ENCODE measurements at places on chromosomes 6 and 20.

- DNase-seq: no peak
Measured at GRCh38 chr6:89503641-89504040, 70.7 kb downstream of the ANKRD6 start.

DNA sequence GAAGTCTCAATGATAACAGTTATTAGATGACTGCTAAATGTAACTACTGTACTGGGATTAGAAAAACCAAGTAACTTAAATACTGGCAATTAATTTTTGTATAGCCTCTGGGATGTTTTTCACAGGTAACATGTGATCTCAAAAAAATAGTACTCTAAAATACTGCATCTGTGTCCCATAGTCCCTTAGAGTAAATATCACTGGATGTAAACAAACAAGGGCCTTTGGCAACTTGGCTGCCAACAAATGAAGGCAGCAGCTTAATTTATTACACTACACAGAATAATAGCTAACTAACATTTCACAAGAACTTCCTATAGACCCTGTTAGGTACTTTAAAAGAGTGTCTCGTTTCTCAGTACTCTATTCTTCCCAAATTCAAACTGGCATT lies 14.0 kb downstream of the ARHGAP18 start:
- DNase-seq: no peak

GRCh38 chr6:14875481-14876063 lies 370.3 kb upstream of the JARID2 start:
- DNase-seq: no peak

- DNase-seq: peak; percentile 41
Measured at GRCh38 chr6:13908955-13909381, 15.8 kb upstream of the RNF182 start.

DNA sequence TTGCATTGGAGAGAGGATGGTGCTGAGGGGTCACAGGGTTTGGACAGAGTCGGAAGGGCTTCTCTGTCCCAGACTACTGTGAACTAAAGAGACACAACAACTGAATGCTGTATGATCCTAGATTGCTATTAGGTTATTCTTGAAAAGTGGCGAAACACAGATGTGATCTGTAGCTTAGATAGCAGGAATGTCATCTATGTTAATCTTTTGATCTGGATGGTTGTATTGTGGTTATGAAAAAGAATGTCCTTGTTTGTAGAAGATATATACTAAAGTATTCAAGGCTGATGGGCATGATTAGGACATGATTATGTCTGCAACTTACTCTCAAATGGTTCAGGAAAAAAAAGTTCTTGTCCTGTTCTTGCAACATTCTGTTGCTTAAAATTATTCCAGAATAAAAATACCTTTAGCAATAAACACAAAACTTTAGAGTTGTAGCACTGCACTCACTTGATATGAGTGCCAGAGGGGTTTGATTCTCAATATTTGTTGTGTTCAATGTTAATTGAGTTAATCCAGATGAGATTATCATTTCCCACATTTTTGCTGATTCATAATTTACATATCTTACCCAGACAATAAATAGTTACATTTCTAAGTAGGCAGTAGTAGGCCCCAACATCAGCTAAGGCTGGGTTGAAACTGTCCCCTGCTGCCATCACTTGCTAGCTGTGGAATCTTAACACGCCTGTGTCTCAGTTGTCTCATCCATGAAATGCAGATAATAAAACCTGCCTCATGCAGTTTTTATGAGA lies 645.2 kb downstream of the KIF16B start:
- no peak for DNase-seq

DNA sequence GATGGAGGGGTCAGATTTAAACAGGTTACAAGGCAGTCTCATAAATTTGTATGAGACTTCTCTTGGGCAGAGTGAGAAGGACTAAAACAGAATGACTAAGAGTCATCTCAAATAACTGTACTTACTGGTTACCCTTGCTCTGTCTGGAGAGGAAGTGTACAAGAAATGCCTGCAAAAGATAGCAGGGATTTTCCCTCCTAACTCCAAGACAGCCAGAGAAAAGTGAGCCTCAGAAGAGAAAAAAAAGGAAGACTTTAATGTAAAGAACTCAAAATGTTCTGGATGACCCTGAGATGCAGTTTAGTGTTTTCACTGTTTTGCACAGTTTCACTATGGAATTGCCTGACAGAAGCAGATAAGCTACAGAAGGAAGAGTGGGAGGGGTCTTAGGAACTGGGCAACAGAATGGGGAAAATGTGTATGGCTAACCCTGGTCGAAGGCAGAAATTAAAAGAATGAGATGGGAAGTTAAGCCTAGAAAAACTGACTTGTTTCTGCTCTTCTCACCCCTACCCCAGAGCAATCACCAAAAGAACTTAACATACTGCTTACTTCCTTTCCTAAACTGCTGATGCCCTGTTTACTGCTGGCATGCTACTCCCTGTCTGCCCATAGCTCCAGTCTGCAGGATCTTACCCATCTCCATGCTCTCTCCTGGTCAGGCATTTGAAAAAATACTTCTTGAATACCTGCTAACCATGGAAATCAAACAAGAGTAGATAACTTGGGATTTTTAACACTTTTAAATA lies 98.1 kb upstream of the MARCKS start:
- DNase-seq: no peak

DNA sequence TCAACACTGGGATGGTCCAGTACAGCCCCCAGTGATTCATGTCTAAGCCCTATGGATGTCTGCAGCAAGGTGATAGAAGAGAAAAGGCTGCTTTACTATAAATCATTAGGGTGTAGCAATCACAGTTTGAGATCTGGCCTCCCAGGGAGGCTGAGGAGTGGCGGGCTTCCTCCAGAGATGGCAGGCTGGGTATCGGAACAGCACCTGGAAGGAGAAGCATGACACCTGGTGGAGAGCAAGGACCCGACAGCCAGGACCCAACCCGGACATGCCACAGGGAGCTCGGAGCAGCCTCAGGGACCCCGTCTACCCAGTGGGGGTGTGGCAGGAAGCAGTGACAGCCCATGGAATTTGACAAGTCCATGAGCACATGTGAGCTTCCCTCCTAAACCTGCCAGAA lies 114.8 kb upstream of the CD93 start:
- DNase-seq: no peak

GRCh38 chr6:76347539-76347938 lies 275.1 kb upstream of the IMPG1 start:
- no peak for DNase-seq

DNA sequence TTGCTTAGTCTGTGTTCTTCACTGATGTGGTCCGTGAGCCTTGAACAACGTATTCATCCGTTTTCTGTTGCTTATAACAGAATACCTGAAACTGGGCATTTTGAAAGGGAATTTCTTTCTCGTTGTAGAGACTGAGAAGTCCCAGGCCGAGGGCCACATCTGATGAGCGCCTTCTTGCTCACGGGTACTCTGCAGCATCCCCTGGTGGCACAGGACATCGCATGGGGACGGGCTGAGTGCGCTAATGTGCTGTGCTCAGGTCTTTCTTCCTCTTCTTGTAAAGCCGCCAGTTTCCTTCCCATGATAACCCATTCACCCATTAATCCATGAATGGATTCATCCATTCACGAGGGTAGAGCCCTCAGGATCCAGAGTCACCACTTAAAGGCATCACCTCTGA lies 161.0 kb downstream of the NFATC2 start:
- DNase-seq: no peak

GRCh38 chr6:6748001-6748400 lies 159.5 kb downstream of the LY86 start:
- no peak for DNase-seq

- no peak for DNase-seq
Measured at GRCh38 chr6:157990321-157991066, 8.8 kb downstream of the SYNJ2 start.

GRCh38 chr20:24747881-24748595 lies 201.0 kb upstream of the CST7 start:
- DNase-seq: no peak

- no peak for DNase-seq
Measured at GRCh38 chr6:155022721-155023120, 27.6 kb downstream of the TIAM2 start.

DNA sequence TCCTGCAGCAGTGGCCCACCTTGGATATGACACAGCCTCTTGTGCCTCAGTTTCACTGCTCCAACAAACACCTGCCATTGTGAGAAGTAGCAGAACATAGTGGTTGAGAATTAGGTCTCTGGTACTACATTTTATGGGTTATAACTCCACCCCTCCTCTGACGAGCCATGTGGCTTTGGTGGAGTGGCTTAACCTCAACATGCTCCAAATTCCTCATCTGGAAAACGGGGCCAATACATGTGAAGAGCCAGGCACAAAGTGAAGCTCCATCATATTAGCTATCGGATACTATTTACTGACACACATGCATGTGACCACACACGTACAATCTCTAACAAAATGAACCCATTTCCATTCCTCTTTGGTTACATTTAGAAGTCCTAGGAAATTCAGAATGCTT lies 8.4 kb upstream of the KIZ start:
- DNase-seq: no peak

GRCh38 chr6:155628306-155628705 lies 172.7 kb upstream of the NOX3 start:
- no peak for DNase-seq

- no peak for DNase-seq
Measured at GRCh38 chr6:65728879-65729479, 22.0 kb upstream of the EYS start.

DNA sequence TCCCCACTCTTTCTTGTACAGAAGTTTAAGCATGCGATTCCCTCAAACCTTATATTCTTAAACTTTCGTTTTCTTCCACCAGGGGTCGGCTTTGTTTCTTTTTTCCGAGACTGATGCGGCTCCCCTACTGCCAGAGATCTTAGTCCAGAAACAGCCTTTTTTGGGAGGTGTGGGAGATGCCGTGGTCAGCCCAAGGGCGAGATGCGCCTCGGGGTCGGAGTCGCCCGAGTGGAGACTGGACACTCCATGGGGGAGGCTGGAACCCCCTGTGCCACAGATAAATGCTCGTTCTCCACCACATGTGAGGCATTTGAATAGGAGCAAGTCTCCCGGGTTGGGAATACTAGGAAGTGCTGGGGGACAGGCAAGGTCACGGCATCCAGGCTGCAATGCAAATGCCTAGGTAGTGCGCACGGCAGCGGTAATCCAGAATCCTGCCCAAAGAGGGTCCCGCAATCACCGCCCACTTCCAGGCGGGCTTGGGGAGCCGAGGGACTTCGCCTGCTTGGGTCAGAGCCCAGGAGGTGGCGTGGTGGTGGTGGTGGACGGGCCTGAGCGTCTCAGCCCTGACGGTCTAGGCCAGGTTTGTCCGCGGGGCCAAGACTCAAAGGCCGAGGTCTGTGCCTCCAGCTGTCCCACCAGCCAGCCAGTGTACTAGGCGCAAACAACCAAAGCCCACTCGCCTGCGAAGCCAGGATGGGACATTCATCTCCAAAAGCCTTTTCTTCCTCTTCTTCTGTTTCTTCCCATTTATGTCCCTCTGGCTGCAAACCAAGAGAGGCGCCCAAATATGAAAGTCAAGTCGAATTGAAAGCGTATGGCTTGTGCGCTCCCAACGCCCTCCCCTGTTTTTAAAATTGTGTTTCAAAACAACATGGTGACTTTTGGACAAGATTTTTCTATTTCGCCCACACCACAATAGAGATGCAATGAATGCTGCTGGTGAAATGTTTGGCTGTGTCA lies 39.3 kb upstream of the OSTM1 start:
- DNase-seq: no peak

DNA sequence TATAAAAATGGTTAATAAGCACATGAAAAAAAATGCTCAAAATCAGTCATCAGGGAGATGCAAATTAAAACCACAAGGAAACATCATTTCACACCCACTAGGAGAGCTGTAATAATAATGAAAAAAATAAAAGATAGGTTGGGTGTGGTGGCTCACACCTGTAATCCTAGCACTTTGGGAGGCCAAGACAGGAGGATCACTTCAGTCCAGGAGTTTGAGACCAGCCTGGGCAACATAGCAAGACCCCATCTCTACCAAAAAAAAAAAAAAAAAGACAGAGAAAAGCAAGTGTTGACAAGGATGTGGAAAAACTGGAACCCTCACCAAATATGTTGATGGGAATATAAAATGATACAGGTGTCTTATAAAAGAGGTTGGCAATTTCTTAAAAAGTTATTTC lies 3.0 kb upstream of the MYLK4 start:
- DNase-seq: no peak

GRCh38 chr6:45633272-45633908 lies 255.7 kb upstream of the SUPT3H start:
- no peak for DNase-seq

DNA sequence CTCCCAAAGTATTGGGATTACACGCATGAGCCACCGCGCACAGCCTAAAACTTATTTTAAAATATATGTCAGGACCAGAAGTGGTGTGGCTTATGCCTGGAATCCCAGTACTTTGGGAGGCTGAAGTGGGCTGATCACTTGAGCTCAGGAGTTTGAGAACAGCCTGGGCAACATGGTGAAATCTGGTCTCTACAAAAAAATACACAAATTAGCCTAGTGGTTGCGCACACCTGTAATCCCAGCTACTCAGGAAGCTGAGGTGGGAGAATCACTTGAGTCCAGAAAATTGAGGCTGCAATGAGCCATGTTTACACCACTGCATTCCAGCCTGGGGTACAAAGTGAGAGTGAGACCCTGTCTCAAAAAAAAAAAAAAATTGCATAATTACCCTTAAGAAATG lies 13.7 kb downstream of the PXT1 start:
- no peak for DNase-seq

DNA sequence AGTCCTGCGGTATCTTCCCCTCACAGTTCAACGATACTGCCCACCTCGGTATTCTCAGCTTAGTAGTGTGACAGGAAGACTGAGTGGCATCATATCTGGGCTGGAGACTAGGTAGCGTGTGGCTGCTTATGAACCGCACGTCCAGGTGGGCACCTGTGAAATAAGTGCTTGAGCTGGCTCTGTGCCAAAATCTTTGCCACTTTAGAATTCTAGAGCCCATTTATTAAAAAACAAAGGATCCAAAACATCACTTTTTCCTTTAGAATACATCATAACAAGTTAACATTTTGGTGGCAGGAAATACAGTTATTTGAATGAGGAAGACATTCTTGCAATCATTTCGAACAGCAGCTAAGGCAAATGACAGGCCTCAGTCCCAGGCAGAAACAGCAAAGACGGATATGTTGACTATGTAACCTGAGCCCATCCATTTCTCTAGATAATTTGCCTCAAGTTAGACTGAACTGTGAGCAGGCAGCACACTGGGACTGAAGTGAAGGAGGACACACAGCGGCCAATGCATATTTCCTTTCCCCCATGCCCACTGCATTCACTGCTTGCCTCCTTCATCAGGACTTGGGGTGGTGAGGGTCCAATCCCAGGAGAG lies 136.6 kb downstream of the GMDS start:
- no peak for DNase-seq

DNA sequence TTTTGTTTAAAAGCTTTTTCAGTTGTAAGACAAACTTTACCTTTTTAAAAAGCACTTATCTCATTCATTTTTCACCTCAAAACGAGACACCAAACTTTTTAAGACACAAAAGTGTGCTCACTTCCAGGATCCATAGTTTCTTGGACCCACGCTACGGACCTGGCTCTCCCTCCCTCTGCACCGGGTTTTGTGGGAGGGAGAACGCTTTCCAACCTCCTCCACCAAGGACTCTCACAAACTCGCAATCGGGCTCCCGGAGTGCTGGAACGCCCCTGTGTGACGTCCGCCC lies 436 bp downstream of the CAGE1 start:
- DNase-seq: no peak

- DNase-seq: no peak
Measured at GRCh38 chr6:47086051-47086770, 44.1 kb upstream of the ADGRF1 start.

GRCh38 chr6:12348530-12349511 lies 58.7 kb downstream of the EDN1 start:
- DNase-seq: peak; percentile 62

All from retinal pigment epithelial cell (primary cell).